Frontal cortex (tissue), 4 donors: ENCODE measurements at places on chromosomes 12 and 14. TPM values are rescaled to one million over a fixed set of nuclear protein-coding genes. Genes with fewer than 3 reads are reported as not detected.

The P2RX2 gene
- total RNA-seq, result not detected

The MYO1H gene
- total RNA-seq, result under 0.01 TPM

The MYH6 gene
- total RNA-seq, result not detected

DNA sequence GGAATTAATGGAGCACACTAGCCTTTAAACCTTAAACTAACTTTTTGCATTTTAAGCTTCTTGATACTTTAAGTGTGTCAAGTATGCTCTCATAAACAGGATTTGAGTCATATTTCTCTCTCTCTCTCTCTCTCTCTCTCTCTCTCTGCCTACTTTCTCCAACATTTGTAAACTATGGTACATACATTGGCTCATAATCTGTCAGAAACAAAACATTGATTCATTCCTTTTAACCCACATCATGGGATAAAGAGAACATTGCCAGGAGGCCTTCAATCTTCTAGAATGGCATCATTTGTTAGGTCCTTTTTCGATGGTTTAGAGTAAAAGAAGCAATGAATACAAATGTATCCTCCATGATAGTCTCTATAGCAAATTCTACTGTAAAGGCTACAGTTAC is 81.6 kb upstream of the RERGL start:
- no peak for DNase-seq

The IRAK3 gene
- 4.1 TPM for total RNA-seq

GRCh38 chr14:41925409-41925808 is 318.7 kb downstream of the LRFN5 start:
- DNase-seq, result no peak

DNA sequence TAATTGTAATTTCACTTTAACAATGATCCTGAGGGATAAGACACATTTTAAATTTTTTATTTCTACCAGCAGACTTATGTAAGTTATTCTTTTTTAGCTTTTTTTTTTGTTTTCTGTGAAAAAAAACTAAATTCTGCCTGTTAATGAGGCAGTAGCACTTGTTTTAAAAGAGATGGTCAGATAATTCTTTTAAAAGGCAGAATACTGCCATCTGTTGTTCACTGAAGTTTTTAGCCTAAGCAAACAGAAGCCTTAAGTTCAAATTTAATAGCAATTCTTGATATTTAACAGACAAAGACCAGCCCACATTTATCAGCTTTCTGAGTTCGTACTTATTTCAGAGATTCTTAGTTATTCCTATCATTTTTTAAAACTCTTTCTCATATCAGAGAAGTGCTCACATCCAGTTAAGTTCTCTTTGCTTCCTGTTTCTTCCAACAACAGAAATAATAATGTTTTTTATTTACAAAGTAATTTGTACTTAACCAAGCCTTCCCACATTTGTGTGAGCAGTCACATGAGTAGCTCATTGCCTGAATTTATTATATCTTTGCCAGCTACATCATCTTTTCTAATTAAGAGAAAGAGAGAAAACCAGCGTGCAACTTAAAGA is 93.4 kb upstream of the SLCO1C1 start:
- DNase-seq, result peak; percentile 3

DNA sequence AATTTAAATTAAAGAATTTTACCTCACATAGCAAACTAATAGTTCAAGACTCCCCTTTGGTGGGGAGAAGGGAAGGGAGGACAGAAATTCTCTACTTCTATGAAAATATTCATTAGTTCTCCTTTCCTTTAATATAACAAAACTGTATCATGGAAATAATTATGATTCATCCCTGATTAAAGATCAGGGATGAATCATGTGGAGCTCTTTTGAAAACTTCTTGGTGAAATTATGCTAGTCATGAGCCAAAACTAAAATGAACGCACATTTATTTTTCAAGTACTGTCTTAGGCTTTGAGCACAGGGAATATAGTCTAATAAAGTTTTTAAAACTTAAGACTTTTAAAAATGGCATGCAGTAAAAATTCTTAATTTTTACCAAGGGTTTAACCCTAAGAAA is 17.1 kb downstream of the TMBIM4 start:
- no peak for DNase-seq

- DNase-seq, result no peak
These were observed 73.0 kb downstream of the RMST start for GRCh38 chr12:97535582-97535981.

DNA sequence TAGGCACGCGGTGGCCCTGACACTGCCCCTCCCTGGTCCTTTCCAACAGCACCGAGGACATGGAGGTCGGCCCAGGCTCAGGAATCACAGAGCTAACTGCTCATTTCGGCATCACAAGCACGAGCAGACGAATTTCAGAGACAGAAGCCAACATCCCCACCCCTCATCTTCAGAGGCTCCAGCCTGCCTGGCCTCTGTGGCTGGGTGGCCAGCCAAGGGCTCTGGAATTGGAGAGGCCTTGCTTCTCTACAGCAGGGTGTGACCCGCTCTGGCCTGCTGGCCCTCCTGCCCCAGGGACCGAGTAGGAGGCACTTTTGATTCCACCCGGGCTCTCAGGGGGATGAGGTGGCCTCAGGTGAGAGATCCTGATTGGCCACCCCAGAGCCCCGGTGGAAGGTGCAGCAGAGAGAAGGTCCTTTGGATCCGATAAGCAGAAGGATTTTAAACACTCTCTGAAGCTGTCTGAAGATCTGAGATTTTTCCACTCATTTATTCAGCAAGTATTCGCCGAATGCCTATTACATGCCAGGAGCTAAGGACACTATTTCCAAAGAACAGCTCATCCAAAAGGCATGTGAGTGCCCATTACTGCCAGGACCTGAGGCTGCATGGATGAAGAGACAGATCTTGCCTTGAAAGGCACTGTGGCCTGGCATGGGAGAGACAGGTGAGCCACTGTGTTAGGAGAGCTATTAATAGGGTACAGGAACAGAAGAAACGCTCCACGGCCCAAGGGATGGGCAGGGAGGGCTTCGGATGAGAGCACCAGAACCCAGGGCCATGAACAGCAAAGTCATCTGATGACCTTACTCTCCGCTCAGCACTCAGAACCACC is 10.2 kb downstream of the BAG5 start:
- no peak for DNase-seq

DNA sequence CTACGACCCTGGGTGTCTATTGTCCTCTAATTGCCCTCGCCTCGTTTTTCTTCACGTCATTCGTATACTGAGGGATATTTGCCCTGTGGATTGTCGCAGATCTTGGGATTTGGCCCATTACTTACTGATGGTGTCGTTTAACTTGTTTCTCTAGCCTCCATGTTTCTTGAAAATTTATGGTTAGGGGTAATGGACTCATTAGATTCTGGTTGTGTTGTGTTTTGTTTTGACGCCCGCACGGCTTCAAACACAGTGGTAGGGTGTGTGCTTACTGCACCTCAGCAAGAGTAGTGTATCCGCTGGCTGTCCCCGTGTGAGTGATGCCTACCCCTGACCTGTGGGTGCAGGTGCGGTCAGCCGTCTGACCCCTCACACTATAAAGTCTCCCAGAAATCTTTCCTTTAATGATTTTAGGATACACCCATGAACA is 874 bp upstream of the RNU6-8 start:
- DNase-seq, result no peak

- no peak for DNase-seq
These were observed 37.1 kb upstream of the LMNTD1 start for GRCh38 chr12:25590011-25590721.

GRCh38 chr12:49980501-49981349 is 8.0 kb downstream of the AQP6 start:
- no peak for DNase-seq

- DNase-seq, result no peak
These were observed 49.6 kb downstream of the MYRFL start for GRCh38 chr12:69874606-69875005.

The ASCL1 gene
- 8.2 TPM for total RNA-seq

The CIDEB gene
- 2.0 TPM for total RNA-seq

The TPH2 gene
- total RNA-seq, result under 0.01 TPM

DNA sequence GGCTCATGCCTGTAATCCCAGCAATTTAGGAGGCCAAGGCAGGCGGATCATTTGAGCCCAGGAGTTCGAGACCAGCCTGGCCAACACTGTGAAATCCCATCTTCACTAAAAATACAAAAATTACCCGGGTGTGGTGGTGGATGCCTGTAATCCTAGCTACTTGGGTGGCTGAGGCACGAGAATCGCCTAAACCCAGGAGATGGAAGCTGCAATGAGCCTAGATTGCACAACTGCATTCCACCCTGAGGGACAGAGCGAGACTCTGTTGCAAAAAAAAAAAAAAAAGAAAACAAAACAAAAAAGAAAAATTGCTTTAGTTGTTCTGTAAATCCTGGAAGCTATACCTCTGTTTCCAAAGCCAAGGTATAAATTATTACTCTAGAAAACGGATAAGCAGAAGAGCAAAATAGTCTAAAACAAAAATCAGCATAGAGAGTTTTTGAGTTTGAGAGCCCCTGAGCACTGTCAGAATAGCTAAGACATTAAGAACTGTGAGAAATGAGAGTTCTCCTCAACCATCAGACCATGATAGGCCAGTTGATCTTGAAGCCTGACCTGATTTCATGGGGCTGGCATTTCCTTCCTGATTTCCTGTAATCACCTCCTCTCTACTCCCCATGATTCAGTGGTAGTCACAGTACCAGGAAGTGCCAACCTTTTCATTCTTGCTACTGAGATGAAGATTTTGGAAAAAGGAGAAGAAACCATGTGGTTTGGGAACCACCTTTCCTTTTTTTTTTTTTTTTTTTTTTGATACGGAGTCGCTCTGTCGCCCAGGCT is 31.7 kb downstream of the ATP2A2 start:
- no peak for DNase-seq

The C12orf50 gene
- total RNA-seq, result not detected

GRCh38 chr14:73567951-73568885 is 795 bp upstream of the ACOT2 start:
- no peak for DNase-seq

- peak; percentile 77 for DNase-seq
These were observed 125.7 kb downstream of the TSPAN9 start for GRCh38 chr12:3202734-3203446.

- DNase-seq, result no peak
These were observed 466.2 kb upstream of the FOXG1 start for GRCh38 chr14:28300356-28300755.

The ZFHX2 gene
- 1.2 TPM for total RNA-seq
